ENCODE measurements at places on chromosomes 12 and 14.

DNA sequence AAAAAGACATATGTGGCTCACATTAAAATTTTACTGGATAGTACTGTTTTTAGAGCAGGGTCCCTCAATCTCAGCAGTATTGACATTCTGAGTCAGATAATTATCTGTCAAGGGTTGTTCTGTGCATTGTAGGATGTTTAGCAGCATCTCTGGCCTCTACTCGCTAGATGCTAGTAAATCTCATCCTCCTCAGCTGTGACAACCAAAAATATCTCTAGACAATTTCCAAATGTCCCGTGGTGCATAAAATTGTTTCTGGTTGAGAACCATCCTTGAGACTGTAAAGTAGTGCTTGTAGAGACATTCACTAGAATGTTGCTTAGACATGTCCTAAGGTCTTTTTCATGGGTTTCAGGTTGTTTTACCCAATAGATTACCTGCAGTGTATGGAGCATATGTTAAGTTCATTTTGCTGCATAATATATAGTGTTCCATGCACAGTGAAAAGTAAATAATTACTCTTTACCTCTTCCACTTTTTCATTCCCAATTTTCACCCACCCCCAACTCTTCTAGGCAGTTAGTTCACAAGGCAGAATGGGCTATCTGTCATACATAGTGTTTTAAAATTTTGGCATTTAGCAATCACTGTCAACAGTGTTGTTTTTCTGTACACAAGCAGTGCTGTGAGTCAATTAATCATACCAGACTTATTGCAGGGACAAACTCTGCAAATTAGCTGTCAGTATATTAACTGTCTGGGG is 200.2 kb upstream of the SLC38A2 start:
- DNase-seq = no peak

DNA sequence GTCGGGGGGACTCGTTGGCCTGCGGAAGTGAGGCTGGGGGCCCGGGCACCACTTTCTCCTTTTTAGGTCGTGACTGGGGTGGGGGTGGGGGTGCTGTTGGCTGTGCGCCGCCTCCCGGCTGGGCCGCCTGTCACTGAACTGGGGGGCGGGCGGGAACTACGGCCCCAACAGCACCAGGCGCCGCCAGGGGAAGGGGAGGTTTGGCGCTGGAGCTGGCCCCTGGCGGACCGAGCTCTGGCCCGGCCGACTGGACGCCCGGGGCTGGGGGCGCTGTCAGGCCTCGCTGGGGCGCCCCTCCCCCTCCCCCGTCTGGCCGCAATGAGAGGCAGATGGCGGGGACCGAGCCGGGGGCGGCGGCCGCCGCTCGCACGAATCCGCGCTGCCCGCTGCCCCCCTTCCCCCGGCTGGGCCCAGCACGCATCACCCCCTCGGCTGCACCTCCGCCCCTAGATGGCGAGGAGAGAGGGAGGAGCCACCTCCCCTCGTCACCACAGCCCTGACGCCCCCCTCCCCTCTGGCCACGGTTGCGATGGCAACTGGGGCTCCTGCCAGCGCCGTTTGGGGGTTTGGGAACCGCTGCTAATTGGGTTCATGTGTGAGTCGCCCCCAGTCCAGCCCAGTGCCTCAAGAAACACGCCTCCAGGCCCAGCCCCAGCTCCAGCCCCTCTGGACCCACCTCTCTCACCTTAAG is 723 bp downstream of the NFATC4 start:
- DNase-seq = no peak

DNA sequence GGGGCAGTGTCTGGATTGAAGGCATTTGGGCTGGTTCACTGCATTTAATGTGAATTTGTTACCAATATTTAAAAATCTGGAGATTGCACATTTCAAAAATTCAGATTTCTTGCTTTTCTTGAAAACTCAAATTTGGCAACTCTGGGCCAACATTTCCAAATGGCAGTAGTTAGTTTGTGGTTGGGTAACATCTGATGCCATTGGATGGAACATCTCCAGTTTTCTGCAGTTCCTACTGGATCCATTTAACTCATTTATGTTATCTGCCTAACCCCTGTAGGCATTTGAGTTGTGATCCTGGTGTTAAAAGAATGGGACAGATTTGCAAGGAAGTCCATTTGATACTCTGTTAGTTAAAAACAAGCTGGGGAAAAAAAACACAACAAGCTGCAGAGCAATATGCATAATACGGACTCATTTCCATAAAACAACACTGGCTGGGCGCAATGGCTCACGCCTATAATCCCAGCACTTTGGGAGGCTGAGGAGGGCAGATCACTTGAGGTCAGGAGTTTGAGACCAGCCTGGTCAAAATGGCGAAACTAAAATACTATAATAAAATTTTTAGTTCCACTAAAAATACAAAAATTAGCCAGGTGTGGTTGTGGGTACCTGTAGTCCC is 7.9 kb downstream of the EIF2B2 start:
- DNase-seq = no peak

GRCh38 chr14:92481811-92482555 is 31.6 kb upstream of the RIN3 start:
- no peak for DNase-seq

DNA sequence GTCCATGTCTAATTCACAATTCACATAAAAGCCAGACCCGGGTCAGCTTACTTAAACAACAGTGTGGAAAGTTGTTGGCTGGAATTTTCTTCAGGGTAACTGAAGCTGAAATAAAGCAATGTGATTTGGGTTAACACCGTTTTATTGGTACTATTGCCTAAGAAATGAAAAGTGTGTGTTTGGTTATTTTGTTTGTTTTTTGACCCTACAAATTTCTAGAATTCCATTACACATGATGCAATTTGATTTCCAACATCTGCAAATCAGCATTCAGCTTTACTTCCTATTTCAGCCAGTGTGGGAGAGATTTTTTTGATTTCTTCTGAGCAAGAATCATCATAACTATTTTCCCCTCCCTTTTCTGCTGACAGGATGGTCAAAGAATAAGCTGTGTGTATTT is 45.7 kb upstream of the CLMN start:
- no peak for DNase-seq

GRCh38 chr14:65336191-65336591 is 76.3 kb upstream of the FUT8 start:
- DNase-seq = no peak

DNA sequence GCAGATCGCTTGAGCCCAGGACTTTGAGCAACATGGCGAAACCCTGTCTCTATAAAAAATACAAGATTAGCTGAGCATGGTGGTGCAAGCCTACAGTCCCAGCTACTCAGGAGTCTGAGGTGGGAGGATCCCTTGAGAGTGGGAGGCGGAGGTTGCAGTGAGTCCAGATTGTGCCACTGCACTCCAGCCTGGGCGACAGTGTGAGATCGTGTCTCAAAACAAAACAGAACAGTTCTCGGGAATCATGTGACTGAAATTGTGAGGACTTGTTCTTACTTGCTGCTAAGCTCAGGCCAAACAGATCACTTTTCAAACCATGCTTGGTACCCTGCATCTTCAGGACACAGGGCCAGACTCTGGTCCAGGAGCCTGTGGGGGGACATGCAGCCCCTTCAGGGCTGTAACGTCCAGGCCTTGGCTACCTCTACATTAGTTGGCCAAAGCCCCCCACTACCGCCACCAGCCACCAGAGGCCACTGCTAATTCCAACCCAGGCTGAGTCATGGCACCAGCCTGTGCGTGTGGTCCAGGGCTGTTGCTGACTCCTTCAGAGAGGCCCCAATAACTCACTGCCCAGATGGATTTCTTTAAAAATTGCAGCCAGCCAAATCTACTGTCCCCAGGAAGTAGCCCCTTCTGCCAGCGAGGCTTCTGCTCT is 33.4 kb upstream of the SYNDIG1L start:
- peak; percentile 65 for DNase-seq

- no peak for DNase-seq
These were observed 28.2 kb upstream of the PTGR2 start for GRCh38 chr14:73823339-73823885.

DNA sequence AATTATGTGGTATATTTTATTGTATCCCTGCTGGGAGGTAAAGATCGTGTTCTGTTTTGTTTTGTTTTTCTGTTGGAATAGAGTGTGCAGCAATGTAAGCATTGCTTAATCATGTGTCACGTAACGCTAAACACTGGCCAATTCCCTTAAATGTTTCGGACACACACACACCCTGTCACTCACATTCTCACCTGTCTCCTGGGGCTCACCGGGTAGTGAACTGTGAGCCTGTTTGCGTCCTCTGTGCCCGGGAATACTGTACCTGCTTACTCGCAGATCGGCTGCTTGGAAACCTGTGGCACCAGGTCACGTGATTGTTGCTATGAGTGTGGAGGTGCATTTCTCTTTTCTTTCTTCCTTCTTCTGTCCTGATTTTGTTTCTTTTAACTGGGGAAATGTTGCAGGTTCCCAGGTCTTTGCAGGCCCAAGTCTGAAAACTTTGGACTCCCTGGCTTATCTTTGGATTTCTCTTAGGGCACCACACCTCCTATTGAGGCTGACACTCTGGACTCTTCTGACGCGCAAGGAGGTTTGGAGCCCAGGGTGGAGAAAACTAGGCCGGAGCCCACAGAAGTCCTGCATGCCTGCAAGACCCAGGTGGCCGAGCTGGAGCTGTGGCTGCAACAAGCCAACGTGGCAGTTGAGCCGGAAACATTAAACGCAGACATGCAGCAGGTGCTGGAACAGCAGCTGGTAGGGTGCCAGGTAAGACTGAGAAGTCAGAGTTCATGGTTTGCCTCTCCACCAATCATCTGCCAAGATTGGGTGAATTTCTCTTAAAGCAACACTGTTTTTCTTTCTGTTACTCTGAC is 181.1 kb downstream of the ESR2 start:
- DNase-seq = no peak

GRCh38 chr12:115412831-115413230 is 728.9 kb upstream of the TBX3 start:
- no peak for DNase-seq

- DNase-seq = no peak
These were observed 75.9 kb downstream of the ITPK1 start for GRCh38 chr14:93039649-93040315.

DNA sequence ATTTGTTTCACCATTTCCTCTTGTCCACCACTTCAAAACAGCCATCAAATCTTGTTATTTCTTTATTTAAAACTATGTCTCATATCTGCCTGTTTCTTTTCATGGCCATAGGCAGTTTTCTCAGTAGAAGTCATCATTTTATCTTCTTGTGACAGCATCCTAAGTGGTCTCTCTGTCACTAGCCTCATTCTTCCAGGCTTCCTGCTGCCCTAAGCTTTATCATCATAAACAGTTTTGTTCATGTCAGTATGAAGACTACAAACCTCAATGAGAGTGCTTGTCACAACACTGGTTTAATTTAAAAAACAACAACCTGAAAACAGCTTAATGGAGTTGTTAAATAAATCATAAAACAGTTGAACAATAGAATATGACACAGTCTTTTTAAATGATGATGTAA is 387.8 kb upstream of the RPL10L start:
- no peak for DNase-seq

GRCh38 chr12:117279606-117280005 is 81.8 kb downstream of the NOS1 start:
- no peak for DNase-seq

DNA sequence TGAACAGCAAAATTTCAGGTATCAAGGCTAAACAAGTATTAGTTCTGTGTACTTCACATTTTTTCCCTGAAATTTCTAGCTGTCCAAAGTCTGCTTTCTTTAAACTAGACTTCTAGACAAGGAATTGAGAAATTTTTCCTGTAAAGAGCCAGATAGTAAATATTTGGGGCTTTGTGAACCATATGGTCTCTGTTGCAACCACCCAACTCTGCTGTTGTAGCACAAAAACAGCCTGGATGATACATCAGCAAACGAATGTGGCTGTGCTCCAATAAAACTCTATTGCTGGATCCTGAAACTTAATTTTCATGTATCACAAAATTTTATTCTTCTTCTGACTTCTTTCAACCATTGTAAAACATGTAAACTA is 96.0 kb upstream of the SLC38A4 start:
- no peak for DNase-seq

DNA sequence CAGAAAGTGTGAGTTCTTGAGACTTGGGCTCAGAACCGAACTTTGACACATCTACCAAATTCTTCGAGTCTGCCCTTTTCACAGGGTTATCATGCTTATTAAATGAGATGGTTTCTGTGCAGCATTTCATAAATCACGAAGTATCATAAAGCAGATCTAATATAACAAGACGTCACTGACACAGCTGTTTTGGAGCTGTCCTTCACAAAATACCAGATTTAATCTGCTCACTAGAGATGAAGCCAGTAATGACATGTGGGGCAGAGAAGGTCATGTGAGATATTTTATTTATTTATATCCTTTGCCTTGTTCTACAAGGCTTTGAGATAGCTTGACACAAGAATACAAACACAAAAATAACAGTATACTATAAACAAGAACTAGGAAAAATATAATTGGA is 127.0 kb downstream of the RPAP3 start:
- no peak for DNase-seq

DNA sequence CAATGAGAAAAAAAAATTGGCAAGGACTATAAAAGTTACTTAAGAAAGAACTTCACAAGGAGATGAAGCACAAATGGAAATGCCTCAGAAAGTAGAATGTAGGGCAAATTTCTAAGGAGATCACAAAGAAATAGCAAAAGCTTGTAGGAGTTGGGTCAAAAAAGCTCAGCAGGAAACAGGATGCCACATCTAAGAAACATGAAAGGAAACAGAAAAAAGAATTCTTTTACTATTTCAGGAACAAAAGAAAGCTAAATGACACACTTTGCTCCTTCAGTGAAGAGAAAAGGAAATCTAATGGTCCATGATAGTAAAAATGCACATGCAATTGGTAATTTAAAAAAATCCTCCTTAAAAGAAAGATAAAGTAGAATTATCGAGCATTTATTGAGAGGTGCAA is 452.1 kb upstream of the GARIN6 start:
- no peak for DNase-seq

- no peak for DNase-seq
These were observed 14.6 kb downstream of the CAPS2 start for GRCh38 chr12:75315518-75315917.

GRCh38 chr14:91444335-91445020 is 26.9 kb upstream of the CCDC88C start:
- DNase-seq = no peak

DNA sequence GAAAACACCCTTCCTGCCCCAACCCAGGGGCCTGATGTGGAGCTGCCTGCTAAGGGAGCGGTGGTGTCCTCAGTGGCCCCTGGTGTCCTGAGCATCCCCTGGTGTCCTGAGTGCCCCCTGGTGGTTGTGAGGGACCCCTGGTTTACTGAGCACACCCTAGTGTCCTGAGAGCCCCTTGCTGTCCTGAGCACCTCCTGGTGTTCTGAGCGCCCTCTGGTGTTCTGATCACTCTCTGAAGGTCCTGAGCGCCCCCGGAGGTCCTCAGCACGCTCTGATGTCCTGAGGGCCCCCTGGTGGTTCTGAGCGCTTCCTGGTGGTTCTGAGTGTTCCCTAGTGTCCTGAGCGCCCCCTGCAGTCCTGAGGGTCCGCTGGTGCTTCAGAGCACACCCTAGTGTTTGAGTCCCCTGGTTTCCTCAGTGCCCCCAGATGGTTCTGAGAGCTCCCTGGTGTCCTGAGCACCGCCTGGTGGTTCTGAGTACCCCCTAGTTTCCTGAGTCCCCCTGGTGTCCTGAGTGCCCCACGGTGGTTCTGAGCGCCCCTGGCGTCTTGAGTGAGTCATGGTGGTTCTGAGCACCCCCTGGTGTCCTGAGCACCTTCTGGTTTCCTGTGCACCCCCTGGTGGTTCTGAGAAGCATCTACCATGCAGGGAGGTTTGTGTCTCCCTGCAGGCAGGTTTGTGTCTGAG is 1004.2 kb downstream of the TMEM121 start:
- no peak for DNase-seq

Data from H54 (cell line).